ENCODE measurements at places on chromosomes 3 and 15.

DNA sequence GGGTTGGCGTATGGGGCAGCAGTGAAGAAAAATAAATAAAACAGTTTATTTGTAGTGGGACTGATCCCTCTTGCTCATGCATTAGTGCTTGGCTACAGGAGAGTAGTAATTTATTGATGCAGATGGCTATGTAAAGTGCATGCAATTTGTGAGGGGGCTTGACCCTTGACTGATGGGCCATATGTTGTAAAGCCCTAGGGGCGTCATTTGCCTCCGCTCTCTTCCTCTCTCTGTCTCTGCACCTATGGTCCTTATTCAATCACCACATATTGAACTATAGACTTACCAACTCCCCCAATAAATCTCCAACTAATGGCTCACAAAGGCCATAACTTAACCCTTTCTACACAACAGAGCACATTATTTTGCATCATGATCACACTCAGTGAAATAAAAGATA is 227.7 kb downstream of the ROBO2 start:
- DNase-seq: no peak

- DNase-seq: no peak
Observed at GRCh38 chr3:14773281-14773680, 45.5 kb upstream of the FGD5 start.

DNA sequence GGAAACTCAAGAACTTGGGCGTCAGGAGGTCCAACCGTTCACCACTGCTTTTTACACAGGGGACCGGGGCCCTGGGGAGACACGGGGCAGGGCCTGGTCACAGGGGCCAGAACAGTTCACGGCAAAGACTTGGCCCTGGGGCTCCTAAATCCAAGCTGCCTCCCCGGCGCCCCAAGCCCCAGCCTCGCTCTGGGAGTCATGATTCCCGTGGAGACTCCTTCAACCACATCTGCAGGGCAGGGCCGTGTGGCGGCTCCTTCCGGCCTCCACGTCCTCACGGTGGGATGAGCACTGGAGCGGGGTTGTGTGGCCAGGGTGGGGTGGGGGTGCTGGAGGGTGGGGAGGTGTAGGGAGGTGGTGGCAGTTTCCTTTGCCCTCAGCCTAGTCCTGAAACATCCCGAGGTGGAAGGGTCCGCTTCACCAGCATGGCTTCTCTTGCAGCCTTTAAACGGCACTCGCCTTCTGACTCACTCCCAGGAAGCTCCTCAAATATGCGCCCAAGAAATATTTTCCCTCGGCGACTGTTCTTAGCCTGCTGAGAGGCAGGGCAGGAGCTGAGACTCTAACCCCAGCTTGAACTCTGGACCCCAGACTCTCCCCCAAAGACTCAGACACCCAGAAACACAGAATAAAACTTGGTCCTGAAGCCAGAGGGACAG is 1.8 kb downstream of the MUC4 start:
- DNase-seq: no peak

DNA sequence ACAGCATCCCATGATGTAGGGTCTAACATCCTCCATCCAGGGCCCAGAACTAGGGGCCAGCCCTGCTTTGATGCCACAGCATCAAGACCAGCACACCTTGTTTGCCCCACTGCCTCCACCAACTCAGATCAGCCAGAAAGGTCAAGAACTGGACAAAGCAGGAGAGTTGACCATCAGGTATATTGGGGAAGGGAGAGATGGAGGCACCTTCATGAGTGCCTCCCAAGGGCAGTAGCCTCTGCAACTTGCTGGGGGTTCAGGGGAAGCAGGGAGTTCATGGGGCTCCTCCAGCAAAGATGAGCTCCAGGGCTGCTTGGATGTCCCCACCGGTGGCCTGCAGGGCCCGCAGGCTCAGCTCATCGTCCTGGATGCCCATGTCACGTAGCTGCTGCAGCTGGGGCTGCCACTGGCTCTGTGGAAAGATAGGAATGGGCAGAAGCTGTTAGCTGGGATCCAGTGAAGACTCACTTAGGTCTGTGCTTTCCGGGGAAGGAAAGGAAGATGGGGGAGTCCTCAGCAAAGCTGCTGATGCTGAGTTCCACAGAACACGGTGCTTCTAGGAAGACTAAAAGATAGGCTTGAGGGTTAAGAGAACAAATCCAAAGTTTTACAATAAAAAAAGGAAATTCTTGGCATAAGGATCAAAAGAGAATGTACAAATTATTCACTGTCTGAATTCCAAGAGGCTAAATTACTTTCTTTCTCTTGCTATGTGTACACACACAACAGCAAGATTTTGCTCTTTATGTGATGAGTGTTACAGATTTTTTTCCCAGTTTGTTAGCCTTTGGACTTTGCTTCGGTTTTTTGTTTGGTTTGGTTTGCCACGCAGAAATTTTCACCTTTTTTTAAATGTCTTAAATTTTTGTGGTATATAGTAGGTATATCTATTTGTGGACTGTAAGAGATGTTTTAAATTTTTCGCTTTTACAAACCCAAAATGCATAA is 12.3 kb upstream of the SEMA7A start:
- DNase-seq: no peak

- DNase-seq: peak; percentile 8
Observed at GRCh38 chr15:81480645-81481053, 106.6 kb upstream of the TMC3 start.

All from DMS79 treated with DMSO at 0.1 percent for 48 hours (cell line).